Activated T-cell treated with anti-CD3 and anti-CD28 coated beads, Interleukin-2, amount 50 U/mL, for 48 hours (primary cell): ENCODE measurements at places on chromosomes 3 and 15.

GRCh38 chr15:78682004-78682651, 41.1 kb upstream of the CHRNB4 start:
- DNase-seq: no peak

DNA sequence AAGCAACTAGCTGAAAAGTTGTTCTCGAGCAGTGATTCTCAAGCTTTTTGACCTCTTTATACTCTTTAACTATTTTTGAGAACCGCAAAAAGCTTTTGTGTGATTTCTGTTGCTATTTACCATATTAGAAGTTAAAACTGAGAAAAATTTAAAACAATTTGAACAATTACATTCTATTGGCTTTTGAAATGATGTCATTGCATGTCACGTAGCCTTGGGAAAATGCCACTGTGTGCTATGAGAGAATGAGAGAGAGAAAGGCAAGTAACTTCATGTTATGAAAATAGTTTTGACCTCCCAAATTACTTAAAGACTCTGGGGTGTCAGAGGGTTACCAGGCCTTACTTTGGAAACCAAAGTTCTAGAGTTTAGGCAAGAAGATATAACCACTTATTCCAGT, 8.0 kb downstream of the USP13 start:
- DNase-seq: no peak

GRCh38 chr3:41845826-41846225, 116.1 kb downstream of the ULK4 start:
- no peak for DNase-seq

DNA sequence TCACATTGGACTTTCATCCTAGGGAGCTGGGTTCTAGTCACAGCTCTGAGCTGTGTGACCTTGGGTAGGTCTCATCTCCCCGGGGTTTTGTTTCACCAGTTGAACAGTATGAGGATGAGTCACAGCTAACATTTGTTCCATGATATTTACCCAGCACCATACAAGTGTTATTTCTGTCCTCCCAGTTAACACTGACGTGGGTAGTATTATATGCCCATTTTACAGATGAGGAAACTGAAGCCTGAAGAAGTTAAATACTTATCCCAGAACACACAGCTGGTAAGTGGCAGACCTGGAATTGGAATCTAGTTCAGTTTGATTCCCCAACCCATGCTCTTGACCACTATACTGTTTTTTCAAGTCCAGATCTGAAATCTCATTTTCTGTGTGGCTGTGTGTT, 908 bp upstream of the RARB start:
- no peak for DNase-seq

- DNase-seq: no peak
These were observed 31.3 kb upstream of the ARHGEF3 start for GRCh38 chr3:56833022-56833421.

DNA sequence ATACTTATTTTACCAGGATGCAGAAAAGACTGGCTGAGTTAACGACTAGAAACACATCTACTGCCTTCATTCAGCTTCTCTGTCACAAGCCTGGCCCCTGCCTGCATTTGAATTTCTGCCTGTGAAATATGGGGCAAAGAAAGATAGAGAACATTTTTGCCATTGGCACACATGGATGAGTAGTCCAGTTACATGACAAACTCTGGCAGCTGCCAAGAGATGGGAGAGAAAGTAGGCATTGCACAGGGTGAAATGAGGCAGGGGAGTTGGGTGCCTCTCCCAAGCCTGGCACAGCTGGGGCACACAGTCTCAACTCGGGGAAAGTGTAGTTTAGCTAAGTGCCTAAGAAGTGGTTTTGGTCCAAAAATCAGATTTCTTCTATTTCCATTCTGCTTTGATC, 24.0 kb downstream of the ANXA2 start:
- DNase-seq: no peak

DNA sequence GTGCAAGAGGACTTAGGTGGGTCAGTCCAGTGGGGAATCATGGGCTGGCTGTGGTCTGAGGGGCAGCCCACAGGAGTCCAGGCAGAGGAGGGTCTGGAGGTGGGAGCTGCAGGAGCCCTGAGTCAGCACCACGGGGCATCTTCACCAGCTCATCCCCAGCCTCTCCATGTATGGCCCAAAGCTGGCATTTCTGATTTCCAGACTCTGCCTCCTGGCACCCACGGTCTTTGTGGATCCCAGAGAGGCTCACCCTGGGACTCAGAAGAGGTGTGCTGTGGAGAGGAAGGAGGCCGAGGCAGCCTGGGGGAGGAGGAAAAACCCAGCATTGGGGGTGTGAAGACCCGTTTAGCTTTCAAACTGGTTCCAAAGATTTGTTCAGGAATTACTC, 64.5 kb upstream of the KLF13 start:
- DNase-seq: peak; percentile 13

- no peak for DNase-seq
These were observed 29.7 kb downstream of the EFCAB12 start for GRCh38 chr3:129398803-129399144.

GRCh38 chr15:68499620-68500312, 67.8 kb upstream of the ITGA11 start:
- no peak for DNase-seq

DNA sequence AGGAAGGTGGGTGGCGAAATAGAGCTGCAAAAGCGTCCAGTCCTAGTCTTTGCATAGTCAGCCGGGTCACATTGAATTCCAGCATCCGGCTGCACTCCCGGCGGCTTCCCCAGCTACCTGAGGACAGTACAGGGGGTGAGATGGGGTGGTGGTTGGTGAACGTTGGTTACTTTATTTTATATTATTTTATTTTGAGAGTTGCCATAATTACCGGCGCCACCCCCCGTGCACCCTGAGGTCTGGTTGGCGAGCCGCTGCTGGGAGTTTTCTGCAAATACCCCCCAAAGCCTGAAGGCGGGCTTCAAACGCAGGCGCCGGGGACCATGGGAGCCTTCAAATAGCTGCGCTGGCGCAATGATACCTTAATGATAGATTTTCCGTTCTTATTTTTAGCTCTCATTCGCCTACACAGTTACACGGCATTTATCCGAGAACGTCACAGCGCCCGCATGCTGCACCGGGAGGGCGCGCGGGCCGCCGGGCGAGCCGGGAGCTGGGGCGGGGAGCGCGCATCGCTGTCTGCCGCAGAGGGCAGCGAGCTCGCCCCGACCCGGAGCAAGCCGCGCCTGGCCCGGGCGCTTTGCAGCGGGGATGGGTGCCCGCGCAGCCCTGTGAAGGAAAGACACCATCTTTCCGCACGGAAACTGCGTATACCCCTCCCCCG, 756 bp upstream of the RASGRF1 start:
- peak; percentile 43 for DNase-seq

DNA sequence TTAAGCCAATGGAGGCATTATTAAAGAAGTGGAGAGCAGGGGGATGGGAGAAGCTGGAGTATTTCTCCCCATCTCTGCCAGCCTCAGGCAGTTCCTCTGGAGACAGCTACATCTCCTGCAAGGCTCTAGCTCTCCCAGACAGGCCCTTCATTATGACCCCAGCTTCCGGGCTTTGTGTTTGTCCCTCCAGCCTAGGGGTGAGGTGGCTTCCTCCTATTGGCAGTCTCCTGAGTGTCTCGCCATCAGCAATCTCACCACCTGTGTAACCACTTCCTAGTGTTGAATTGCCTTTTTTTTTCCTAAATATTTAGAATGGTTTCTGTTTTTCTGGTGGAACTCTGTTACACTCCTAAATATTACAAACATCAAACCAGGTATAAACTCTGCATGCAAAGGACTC, 122.3 kb downstream of the FAM174B start:
- DNase-seq: no peak

DNA sequence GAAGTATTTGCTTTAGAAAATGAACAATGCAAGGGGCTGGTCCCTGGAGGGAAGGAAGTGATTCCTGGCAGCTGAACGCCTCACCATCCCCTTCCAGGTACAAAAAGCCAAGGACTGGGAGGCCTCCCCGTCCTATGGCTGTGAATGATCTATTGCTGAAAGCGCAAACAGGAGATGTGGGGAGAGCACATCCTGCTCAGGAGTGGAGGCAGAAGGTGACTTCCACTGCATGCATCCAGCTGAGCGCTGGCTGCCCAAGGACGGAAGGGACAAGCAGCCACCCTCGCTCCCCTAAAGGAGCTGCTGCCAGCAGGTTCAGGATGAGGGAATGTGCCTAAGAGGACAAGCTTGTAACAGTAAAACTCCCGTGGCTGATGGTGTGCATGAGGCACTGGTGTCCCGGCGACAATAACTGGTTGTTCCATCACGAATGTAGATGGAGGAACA, 41.4 kb downstream of the ABTB1 start:
- no peak for DNase-seq

GRCh38 chr3:141530415-141530768, 43.6 kb downstream of the RASA2 start:
- DNase-seq: no peak

GRCh38 chr15:55348281-55348778, 29.3 kb downstream of the PIGB start:
- DNase-seq: no peak

DNA sequence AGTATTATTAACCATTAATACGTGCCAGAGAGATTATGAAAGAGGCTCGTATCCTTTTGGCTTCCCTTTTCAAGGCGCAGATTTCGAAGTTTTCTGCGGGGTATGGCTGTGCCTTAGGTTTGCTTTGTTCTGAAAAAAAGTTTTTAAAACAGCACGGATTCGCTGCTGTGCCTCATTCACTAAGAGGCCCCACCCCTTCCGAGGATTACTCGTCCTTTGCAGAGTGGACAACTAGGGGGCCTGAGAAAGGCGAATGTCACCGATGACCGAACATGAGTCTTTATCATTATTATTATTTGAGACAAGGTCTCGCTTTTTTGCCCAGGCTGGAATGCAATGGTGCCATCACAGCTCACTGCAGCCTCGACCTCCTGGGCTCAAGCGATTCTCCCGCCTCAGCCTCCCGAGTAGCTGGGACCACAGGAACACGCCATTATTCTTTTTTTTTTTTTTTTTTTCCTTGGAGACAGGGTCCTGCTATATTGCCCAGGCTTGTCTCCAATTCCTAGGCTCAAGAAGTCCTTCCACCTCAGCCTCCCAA, 684 bp upstream of the RPS27L start:
- peak; percentile 46 for DNase-seq
